ENCODE measurements at places on chromosomes 2 and 18.

GRCh38 chr2:119707117-119708087 lies 28.4 kb downstream of the TMEM177 start:
- DNase-seq: no peak

DNA sequence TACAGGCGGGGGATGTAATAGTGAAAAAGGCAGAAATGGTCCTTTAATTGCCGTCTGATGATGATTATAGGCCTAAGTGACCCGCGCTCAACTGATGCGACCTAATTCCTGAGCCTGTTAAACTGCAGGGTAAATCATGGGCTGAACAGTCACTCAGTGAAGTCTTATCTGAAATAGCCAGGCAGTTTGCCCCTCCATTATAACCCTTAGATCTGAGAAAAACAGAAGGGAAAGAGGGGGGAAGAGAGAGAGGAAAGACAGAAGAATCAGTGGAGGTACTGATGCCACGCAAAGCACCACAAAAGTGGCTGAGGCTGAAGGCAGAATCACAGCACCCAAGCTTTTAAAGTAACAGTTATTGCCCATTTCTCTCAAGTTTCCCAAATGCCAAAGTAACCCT lies 73.1 kb upstream of the DNMT3A start:
- DNase-seq: no peak

GRCh38 chr2:43605079-43605655 lies 9.3 kb upstream of the THADA start:
- peak; percentile 34 for DNase-seq

- DNase-seq: peak; percentile 54
Observed at GRCh38 chr2:112646102-112646719, 472 bp downstream of the SLC20A1 start.

GRCh38 chr2:26122630-26123029 lies 50.3 kb upstream of the GAREM2 start:
- DNase-seq: peak; percentile 10

- no peak for DNase-seq
Observed at GRCh38 chr18:26854292-26854881, 11.1 kb downstream of the AQP4 start.

Measured in midbrain (tissue), 1 donor.